ENCODE measurements at places on chromosomes 1 and 21.

DNA sequence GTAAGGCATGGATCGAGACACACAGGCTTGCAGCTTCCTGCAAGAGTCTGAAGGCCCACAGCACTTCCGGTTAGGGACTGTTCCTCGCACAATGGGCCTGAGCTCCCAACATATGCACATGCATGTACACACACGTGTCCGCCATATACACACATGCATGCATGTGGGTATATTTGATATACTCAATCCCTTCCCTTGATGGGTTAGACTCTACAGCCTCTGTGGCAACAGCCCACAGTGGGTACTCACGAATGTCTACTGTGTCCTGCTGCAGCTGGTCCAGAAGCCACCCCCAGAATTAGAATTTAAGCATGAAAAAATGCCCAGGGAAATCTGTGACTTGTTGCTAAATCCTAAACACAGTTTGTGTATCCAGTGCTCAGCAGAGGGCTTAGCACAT, 9.9 kb downstream of the F3 start:
- DNase-seq, result no peak

- no peak for DNase-seq
Measured at GRCh38 chr21:29321932-29322928, 23.5 kb downstream of the BACH1 start.

GRCh38 chr1:25952841-25953401, 44.9 kb downstream of the PAFAH2 start:
- DNase-seq, result no peak

- no peak for DNase-seq
Measured at GRCh38 chr1:207891148-207891547, 19.8 kb downstream of the CD34 start.
